Lung (tissue), 17 donors: ENCODE measurements at places on chromosomes 5 and 9.
A peak's percentile ranks its signal among the peaks of the same experiment; 100 is the strongest.

DNA sequence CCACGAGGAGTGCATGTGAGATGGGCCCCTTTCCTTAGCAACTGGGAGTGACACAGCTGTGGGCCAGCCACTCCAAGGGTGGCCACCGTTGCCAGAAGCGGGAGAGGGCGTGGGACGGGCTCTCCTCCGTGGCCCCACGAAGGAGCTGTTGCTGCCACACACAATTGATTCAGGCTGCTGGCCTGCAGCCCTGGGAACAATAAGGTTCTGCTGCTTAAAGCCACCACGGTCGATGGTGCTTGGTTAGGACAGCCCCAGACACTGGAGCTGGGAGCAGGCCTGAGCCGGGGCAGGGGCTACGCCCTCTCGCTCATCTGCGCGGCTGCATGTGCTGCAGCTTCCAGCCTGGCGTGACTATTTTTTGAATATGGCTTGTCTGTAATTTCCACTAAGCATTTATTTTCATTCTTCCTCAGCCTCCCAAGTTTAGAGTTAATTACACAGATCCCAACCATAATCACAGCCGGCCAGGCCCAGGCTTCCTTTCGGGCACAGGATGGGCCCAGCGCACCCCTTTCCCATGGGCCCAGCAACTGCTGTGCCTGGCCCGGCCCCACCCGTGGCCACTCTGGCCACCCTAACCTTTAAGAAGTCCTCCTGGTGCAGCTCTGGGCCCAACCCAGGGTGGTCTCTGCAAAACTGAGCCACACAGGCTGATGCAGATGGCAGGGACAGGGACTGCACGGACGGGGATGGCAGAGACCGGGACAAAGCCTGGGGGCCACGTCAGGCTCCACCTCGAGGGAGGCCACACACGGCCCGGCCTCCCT lies 49.7 kb downstream of the VAV2 start:
- DNase-seq = no peak

GRCh38 chr5:72841756-72842535 lies 25.5 kb downstream of the TNPO1 start:
- no peak for DNase-seq

DNA sequence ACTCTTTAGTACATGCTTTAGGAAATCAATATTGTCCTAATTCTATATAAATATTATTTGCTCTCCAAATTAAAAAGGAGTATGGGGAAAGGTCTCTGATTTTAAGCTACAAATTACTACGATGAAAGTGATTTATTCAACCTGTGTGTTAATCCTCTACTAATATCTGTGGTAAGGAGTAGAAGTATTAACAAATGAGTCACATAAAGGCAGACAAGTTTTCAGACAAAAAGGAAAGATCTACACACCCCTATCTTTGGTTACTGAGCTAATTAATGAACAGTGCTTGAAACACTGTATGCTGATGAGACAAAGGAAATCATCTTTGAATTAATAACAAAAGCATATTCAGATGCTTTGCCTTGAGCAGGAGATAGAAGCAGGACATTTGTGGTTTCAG lies 15.9 kb downstream of the LOX start:
- DNase-seq = no peak

DNA sequence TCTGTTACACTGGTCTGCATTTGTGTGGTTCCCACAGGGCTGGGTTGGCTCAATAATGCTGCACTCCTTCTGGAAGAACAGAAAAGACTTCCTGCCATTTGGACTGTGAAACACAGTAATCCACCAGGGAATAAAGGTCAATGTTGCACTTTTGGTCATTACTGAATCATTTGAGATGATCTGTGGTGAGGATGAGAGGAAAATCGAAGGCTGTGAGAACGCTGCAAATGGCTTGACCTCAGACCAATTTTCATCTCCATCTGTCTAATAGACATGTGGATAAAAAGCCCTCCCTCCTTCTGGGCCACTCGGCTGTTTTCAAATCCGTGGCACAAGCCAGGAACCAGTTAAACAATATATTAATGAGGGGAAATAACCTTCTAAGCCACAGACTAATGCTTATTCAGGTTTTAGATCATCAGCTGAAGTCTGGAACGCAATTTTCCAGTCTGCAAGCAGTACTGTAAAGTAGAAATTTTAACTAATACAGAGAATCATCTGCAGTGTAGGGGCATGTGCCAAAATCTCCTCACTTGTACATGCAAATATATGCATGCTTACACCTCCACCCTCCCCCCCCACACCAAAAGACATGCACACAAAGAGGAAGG lies 20.2 kb downstream of the TLE1 start:
- DNase-seq = peak; percentile 29

GRCh38 chr5:139841549-139841948 lies 45.9 kb downstream of the PSD2 start:
- DNase-seq = no peak

GRCh38 chr5:35963381-35963843 lies 25.0 kb upstream of the CAPSL start:
- no peak for DNase-seq
